ENCODE measurements at places on chromosomes 3 and 15.

DNA sequence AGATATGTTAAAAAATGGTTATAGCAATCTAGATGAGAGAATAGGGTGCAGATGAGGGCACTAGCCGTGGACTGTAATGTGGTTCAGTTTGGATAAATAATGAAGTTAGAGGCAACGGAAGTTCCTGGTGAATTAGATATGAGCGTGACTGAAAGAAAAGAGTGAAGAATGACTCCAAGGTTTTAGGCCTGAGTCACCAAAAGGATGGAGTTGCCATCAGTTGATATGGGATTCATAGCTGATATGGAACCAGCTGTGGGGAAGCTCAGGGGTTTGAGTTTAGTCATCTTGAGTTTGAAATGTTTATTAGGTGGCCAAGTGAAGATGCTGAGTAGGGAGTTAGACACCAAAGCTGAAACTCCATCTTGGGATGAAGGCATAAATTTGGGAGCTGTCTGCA lies 66.2 kb downstream of the SSR3 start:
- no peak for DNase-seq

DNA sequence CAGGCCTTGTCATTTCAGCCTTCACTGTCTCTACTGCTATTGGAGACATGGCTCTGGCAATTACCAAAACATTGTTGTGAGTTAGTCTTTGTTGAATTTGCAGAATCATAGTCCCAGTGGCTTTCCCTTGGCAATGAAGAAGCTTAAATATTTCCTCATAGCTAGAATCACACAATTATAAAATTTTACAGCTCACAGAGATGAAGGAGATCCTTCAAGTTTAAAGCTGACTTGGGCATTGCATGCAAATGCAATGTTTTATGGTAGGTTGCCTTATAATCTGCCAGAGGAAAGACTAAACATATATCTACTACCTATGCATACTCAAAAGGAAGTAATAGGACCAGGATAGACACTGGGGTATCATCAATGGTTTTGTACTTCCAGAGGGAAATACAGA lies 90.9 kb downstream of the LSAMP start:
- DNase-seq, result no peak

- peak; percentile 25 for DNase-seq
Measured at GRCh38 chr3:170622369-170623159, 36.7 kb upstream of the SLC7A14 start.

DNA sequence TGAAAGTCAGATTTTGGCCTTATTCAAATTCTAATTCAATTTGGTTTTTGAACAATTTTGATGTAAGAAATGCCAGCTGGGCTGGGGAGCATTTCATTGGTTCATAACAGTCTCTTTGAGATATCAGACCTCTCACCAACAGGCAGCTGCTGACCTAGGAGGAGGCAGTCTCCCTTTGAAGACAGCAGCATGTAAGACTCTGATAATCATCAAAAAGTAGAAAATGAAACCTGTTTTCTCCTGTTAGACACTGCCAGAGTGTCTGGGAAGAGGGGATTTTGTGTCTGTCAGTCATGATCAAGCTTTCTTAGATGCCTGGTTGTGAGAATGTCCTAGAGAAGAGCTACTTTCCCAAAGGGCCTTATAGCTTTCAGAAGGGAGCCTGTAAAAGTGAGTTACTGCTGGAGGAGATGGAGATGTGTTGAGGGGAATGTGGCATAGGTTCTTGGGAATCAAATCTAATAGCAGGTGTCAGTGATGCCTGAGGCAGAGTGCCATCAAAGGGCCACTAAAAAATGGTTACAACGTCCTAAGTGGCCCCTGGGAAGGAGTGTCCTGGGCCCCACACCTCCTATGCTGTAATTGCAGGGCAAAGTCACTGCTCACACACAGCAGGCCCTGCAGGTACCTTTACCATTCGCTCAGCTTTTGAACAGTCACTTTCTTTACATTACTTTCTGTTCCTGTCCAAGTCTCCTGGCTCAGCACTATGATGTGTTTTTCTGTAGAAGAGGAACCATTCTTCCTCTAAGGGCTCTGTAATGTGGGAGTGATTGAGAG lies 43.1 kb downstream of the FSTL1 start:
- no peak for DNase-seq

- no peak for DNase-seq
Measured at GRCh38 chr3:53628536-53629401, 134.4 kb downstream of the CACNA1D start.

DNA sequence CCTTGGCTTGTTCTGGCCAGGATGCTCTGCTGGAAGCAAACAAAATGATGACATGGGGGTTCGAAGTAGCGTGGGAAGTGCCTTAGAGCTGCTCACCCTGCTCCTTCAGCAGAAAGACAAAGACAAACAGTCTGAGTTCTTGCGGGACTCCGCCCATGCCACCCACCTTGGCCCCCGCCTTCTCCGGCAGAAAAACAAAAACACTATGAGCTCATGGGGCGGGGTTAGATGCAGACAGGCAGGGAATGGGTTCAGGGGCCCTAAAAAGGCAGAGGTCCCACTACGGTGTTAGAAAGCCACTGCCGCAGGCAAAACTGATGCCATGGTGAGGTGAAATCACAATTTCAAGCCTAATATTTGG lies 9.7 kb upstream of the NCKIPSD start:
- DNase-seq, result no peak

DNA sequence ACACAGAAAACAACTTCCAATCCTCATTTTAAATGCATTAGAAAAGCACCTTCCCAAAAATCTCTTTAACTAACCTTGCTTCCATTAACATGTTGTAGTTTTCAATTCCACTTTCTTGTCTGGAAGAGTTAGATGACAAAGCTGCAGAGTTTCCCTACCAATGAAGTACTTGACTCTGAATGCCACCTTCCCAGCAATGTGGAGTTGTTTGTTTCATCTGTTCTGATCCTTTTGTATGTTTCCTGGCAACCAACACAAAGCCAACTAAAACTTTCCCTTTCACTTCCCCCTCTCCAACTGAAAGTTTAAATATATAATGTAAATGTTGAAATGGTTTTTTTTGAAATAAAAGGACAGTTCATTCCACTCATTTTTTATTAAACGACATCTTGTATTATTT lies at the start of gene WDR49:
Gene WDR49, minus strand, starts transcription at position 183 of the 400 bp plus-strand sequence. CDS start 517 bp downstream, outside the sequence.
- DNase-seq, result peak; percentile 15

DNA sequence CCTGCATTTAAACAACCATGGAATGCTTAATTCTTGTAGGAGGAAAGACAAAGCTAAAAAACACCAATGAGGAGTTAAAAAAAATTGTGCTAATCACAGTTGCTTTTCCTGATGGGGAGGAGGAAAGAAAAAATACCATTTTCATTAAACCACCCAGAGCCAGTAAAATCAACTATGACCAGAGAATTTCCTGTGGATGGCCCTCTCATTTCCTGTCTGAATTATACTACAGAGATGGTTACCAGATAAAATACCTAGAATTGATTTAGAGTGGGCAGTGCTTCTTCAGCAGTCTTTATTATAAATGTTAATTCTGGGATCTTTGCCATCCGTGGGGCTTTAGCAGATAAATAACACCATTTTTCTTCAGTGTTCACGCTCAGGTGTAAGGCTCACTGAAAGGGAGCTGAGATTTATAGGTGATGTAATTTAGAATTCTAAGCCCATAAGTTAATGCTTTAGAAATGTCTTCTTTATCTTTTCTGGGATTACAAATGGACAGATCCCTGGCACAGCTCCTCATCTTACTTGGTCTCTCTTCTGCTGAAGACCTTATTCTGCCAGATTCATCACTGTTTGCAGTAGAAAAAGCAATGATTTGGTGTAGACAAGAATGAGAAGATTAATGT lies 37.9 kb downstream of the RETNLB start:
- DNase-seq, result no peak

- no peak for DNase-seq
Measured at GRCh38 chr15:75177360-75178071, 24.2 kb upstream of the C15orf39 start.

DNA sequence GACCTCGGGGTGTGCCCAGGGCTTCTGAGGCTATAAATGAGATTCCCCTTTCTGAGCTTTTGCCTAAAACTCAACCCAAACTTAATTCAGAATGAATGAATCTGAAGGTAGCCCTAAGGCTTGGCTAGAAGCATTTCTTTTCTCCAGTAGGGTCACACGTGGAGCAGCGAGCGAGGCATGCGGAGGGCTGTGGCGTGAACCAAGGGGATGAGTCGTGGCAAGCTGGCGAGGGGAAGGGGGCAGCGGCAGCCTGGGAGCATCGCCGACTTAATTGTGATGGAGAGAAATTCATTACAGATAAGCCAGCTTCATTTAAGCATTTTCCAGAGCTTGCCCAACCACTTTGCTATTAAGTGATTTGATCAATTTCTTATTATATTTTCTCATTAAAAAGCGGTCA lies 79.9 kb downstream of the CHSY1 start:
- no peak for DNase-seq

DNA sequence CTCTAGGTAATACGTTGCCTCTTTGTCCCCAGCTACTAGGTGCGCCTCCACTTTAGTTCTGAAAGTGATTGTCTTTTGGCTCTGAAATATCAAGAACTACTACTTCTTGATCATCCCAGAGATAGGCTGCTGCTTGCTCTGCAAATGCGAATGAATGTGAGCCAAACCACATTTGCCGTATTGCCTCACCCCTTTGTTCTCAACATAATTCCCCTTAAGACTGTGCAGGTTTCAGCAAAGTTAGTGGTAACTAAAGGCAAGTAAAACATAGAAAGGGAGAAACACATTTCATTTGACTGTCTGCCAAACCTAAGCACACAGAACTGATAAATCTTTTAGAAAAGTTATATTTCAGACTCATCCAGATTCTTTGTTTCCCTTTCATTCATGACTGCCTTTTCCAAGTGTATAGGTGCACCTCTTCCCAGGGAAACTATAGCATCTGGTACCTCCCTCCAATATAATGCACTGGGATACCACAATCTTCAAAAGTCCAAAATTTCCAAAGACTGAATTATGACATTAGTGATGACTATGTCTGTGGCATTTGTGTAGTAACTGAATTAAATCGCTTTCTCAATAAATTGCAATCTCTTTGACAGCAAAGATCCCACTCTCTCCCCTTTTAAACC lies 720.6 kb upstream of the CBLB start:
- peak; percentile 1 for DNase-seq

GRCh38 chr3:55205990-55206389 lies 278.1 kb upstream of the LRTM1 start:
- DNase-seq, result no peak

DNA sequence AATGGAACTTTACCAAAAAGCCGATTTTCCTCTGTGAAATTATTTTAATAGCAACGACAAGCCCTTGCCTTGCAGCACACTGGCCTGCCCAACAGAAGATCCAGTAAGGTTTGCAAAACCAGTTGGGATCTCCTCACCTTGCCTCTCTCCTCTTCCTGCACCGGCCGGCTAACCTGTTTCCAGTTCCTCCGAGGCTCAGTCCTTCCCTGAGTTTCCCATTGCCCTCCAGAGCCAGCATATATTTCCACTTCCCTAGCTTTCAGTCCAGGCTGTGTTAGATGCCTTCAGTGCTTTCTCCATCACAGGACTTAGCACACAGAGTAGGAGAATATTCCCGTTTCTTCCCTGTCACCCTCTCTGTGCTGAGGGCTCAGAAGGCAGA lies 60.3 kb downstream of the NOX5 start:
- no peak for DNase-seq

GRCh38 chr3:38054499-38055001 lies 15.5 kb downstream of the DLEC1 start:
- DNase-seq, result no peak

DNA sequence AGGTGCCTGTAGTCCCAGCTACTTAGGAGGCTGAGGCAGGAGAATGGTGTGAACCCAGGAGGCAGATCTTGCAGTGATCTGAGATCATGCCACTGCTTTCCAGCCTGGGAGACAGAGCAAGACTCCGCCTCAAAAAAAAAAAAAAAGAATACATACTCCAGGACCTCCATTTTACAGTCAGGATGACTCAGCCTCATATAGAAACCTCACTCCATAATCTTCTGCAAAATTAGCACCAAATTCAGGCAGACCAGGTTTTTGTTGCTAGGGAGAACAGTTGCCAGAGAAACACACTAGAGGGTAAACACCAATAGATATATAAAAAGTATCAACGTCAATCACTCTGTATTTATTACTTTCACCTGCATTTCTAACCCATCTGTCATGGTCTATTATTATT lies 28.3 kb upstream of the AP3B2 start:
- no peak for DNase-seq

DNA sequence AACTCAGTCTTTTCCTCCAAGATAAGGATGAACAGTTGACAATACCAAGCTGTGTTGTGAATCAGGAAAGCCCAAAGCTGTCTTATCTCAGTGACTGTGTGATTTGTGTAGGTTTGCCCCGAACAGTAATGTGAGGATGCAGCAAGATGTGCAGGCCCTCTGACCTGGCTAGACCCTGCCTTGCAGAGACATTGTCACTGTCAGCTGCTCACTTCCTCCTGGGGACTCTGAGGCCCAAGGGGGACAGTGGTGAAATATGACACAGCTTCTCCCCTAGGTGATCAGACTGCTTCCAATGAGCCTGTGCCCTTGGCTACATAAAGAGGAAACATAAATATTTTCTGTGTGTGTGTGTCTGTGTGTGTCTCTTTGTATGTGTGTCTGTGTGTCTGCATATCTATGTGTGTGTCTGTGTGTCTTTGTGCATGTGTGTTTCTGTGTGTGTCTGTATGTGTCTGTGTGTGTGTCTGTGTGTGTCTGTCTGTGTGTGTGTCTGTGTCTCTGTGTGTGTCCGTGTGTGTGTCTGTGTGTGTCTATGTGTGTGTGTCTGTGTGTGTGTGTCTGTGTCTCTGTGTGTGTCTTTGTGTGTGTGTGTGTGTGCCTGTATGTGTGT lies 21.7 kb downstream of the LRRK1 start:
- DNase-seq, result no peak

- DNase-seq, result no peak
Measured at GRCh38 chr3:70607469-70607868, 295.0 kb upstream of the MDFIC2 start.

DNA sequence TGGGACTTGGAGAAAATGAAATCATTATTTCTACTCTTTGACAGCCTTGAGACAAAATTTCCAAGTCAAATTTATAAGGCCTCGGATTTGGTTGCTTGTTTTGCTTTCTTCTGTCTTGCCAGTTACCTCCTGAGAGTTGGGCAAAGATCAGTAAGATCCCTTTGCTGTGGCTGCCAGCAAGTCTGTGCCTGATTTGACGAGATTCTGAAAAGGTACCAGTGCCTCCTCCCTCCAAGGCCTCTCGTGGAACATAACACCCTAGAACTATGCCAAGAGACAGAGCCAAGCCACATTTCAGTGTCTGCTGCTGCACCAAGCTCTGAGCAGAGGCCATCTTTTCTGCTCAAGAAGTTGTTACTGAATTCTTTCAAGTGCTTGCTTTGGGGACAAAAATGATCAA lies 61.0 kb downstream of the GTPBP8 start:
- DNase-seq, result peak; percentile 62

DNA sequence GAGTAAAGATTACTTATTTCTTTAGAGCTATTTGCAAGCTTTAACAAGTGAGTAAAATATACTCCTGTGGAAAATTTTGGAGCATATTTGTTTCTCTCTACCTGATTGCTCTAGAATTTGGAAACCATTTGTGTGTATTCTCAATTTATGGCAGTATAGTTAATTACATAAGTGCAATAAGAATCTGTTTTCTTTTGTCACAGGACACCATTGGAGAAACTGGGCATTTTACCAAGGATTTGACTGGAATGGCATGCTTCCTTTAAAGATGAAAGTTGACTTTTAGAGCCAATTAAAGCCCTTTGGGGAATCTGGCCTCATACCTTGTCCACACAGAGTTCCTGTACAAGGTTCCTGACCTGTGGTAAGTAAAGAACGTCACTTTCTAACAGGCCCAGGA lies 38.4 kb downstream of the PAQR5 start:
- DNase-seq, result no peak

GRCh38 chr3:120203016-120203415 lies 82.0 kb downstream of the GPR156 start:
- DNase-seq, result no peak

GRCh38 chr3:197343656-197344408 lies 45.4 kb upstream of the DLG1 start:
- no peak for DNase-seq
